ENCODE measurements at places on chromosomes 4 and X.

- DNase-seq, result no peak
Measured at GRCh38 chr4:151744614-151745013, 16.2 kb downstream of the GATB start.

- DNase-seq, result no peak
Measured at GRCh38 chrX:97806238-97806637, 922.5 kb downstream of the RPA4 start.

- no peak for DNase-seq
Measured at GRCh38 chr4:176400816-176401461, 81.2 kb downstream of the SPCS3 start.

GRCh38 chr4:13095722-13096121 is 388.4 kb downstream of the RAB28 start:
- DNase-seq, result no peak

- no peak for DNase-seq
Measured at GRCh38 chrX:87516717-87517121, 883 bp upstream of the KLHL4 start.

- peak; percentile 44 for DNase-seq
Measured at GRCh38 chrX:47523297-47523696, 37.7 kb upstream of the ARAF start.

DNA sequence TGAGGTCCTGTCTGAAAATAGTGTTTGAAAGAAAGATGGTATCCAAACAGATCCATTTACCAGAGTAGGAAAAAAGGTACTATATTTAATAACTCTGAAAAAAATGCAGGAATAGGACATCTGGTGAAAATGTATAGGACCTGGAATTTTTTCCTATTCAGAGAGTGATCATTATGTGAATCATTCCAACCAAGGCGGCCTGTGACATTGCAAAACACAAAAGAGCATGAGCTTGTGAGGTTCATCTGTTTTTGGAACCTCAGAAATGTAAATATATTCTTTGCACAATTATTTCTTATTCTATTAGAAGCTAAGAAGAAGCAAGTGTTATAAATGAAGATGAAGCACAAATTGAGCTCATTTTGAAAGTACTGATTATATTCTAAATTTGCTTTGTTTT is 2.0 kb downstream of the C4orf51 start:
- DNase-seq, result no peak

DNA sequence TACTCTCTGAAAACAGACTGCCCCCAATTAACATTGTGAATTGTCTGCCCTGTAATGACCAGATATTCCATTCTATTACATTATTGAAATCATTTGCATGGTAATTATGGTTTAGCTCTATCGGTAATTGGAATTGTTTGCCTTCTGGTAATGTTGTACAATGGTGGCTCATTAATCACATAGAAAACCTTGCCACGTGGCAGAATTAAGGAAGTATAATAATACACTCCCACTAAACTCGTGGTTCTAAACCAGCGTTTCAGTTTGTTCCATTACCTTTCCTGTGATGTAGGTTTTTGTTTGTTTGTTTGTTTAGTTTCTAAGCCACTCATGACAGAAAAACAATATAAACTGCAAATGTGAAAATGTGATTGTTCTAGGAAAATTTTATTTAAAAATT is 45.1 kb upstream of the TAPT1 start:
- no peak for DNase-seq

DNA sequence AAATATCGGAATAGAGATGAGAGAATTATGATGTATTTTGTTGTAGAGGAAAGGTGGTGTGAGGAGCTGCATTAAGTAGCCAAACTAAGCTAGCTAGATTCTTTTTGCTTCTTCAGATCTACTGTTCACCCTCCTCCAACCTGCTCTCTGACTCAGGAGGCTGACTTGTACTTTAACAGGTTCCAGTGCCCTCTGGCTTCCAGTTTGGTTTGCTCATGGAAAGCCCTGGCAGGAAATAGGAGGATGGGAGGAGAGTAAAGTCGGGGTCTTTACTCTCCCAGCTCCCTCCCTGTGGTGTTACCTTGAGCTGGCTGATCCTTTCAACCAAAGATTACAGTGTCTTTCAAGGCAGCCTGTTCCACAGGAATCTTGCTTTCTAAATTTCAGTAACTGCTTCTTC is 277.0 kb upstream of the EDA2R start:
- no peak for DNase-seq

DNA sequence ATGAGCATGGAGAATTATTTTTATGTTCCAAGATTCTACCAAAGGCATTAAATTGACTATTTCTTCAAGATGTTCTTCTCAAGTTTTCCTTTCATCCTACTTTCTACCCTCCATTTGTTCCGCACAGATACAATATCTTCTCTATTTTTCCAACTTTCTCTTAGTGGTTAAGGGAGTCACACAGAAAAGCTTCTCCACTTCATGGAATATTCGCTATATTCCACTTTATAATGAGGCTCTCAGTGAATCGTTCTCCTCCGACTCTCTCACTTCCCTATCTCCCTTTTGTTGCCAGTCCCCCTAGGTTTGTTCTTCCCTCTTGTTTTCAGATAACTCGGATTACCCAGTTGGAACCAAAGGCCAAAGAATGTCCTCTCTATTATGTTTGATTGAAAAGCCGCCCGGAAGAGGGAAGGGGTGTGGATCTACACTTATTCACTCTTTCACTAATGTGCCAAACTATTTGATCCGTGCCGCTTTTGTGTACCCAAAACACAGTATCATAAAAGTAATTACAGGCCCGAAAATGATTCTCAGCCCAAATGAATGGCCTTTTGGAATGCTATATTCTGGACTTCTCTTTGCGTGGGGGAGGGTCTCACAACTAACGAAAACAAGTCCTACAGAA is 1.2 kb downstream of the SH3D19 start:
- DNase-seq, result no peak

DNA sequence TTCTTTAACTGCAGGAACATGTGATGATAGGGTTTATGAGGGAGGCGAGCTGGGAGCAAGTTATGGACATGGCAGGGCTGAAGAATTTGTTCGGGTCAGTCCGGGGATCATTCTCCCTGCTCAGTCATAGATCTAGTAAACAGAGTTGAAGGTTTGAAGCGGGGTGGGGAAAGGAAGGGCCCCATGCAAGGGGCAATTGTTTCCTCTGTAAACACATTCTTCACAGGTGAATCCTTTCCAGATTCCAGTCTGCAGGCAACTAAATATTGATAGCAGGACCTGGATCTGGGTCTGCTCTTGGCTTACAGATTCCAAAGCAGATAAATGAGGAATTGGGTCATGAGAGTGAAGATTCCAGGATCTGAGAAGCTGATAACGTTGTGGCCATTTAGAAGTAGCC is 44.3 kb upstream of the ARHGAP24 start:
- DNase-seq, result no peak

DNA sequence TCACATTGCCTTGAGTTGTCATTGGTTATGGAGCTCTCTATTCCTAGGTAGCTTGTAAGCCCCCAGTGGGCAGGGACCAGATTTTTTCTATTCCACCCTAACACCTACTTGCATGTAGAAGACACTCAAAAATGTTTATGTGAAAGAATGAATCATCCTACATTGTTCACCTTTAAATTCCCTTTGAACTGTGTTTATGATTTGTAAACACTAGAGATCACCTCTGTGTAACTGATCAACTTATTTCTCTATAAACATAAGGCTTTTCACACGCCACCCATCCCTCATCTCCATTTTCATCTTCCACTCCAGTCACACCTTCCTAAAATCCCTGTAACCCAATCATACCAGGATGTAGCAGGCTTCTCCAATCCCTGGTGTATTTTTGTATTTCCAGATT is 142.6 kb upstream of the LEF1 start:
- no peak for DNase-seq

DNA sequence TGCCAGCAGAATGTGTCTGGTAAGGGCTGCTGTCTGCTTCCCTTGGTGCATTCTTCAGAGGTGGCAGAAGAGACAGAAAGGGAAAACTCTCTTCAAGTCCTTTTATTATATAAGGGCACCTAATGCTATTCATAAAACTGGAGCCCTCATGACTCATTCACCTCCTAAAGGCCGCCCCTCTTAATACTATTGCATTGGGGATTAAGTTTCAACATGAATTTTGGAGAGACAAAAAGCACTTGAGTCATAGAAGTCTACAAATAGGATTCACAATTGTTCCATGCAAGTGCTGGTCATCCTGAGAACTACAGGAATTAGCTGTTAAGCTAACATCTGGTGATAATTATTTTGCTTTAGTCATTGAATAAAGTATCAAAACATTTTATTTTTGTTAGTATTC is 349.5 kb downstream of the HS3ST1 start:
- DNase-seq, result no peak

- no peak for DNase-seq
Measured at GRCh38 chr4:85368932-85369331, 106.0 kb upstream of the ARHGAP24 start.

- no peak for DNase-seq
Measured at GRCh38 chr4:58849026-58849425, 1738.8 kb upstream of the IGFBP7 start.

- no peak for DNase-seq
Measured at GRCh38 chrX:129632443-129632842, 22.3 kb downstream of the APLN start.

DNA sequence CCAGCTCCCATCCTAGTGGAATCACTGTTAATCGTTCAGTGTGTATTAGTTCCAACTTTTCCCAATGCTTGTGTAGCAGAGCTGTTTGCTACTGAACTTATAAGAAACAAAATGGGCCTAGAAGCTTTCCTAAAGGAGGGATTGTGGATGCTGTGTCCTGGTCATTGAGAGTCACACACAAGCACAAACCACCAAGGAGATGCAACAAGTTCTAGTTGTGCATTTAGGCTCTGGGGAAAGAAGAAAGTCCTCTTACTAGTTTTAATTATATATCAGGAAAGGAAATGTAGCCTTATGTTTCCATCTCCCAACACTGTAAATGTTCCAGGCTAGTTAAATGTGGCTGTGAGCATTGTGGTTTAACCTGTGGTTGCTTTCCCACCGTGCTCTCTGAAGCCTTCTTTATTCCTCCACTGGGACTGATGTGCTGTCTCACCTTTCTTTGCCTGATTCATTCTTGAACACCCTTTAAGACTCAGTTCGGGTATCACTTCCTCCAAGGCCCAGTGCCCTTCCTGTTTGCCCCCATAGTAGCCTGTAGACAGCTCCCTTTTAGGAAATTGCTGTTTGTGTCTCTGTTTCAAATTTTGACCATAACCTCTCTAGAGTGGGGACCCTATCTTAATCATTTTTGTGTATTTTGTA is 34.3 kb downstream of the ATP10D start:
- DNase-seq, result no peak

- no peak for DNase-seq
Measured at GRCh38 chr4:155745984-155746383, 12.8 kb upstream of the GUCY1B1 start.

GRCh38 chrX:52346174-52347165 is 22.4 kb upstream of the XAGE2 start:
- DNase-seq, result no peak

DNA sequence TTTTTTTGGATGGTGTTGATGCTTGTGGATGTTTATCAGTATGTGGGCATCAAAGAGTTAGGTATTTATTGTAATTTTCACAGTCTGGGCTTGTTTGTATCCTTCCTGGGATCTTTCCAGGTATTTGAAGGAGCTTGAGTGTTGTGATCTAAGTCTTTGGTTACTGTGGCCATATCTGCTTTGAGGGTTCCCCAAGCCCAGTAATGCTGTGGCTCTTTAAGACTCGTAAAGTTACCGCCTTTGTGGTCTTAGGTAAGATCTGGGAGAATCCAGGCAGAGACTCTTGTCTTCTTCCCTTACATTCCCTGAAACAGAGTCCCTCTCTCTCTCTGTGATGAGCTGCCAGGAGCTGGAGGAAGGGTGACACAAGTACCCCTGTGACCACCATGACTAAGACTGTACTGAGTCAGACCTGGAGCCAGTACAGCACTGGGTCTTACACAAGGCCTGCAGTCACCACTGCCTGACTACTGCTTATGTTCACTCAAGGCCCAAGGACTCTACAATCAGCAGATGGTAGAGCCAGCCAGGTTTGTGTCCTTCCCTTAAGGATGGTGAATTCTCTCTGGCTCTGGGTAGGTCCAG is 62.2 kb downstream of the FMR1NB start:
- no peak for DNase-seq

GRCh38 chr4:78345237-78345636 is 206.3 kb upstream of the ANXA3 start:
- no peak for DNase-seq

- DNase-seq, result no peak
Measured at GRCh38 chr4:90209922-90210321, 82.7 kb downstream of the CCSER1 start.

- DNase-seq, result no peak
Measured at GRCh38 chr4:121654738-121655137, 42.0 kb downstream of the ANXA5 start.

DNA sequence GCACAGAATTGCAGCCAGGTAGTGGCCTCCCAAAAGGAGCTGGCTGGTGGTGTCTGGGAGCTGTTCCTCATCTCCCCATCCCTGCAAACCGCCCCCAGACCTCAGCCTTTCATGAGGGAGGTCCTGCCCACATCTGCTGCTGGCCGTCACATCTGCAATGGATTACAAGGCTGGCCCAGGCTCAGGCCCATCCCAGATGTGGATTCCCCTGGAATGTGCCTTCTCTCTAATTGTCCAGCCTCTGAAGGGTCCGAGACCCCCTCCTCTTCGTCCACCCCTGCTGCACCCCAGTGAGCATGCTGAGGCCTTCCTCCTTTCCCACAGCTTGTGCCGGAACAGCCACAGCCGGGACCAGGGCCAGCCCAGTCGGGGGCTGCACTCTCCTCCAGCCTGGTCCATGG is 115.0 kb upstream of the NALF2 start:
- no peak for DNase-seq

DNA sequence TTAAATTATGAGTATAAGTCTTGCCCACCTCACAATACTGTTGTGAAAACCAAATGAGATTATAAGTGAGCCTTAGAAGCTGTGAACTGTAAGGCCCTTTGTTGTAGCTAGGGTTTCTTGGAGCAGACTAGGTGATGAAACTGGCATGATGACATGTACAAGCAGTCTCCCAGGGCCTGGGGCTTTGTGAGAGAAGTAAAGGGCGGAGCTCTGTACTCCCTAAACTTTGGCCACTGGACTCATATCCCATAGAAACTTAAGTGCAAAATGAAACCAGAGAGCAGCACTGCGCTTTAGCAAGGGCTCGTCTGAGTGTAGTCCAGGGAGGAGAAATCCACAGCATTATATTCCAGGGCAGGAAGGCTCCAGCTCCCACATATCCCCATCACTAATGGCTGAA is 385.6 kb upstream of the FGF16 start:
- no peak for DNase-seq

- DNase-seq, result no peak
Measured at GRCh38 chr4:19386786-19387185, 864.9 kb upstream of the SLIT2 start.
